ENCODE measurements at places on chromosomes 16 and 17.

GRCh38 chr16:78364556-78364880 lies 265.1 kb downstream of the WWOX start:
- no peak for DNase-seq

GRCh38 chr16:252366-253337 lies 18.0 kb downstream of the FAM234A start:
- DNase-seq = no peak

- DNase-seq = no peak
Measured at GRCh38 chr16:72291121-72291520, 119.2 kb upstream of the PMFBP1 start.

GRCh38 chr17:31788956-31789355 lies 70.1 kb downstream of the COPRS start:
- no peak for DNase-seq

DNA sequence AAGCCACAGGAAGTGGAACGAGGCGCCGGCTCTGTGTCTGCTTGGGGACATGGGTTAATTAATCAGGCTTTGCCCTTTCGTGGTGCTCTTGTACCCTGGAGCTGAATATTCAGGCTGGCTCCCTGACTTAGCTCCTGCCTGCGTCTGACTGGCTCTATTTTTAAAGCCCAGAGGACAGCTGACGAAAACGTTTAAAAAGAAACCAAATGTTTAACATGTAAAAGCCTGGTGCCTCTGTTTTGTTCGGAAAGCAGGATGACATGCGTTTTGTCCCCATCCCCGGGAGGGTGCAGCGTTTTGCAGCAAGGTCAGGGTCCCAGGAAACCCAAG lies 61.1 kb downstream of the NT5M start:
- DNase-seq = no peak

- no peak for DNase-seq
Measured at GRCh38 chr16:70472786-70473433, 18.5 kb downstream of the FCSK start.

- DNase-seq = no peak
Measured at GRCh38 chr17:81735264-81736102, 23.4 kb downstream of the SLC25A10 start.

GRCh38 chr17:43832976-43833829 lies at the start of gene MPP3:
Gene MPP3 (minus strand): TSS chr17:43833146. CDS start chr17:43831906, 1,240 bp downstream.
- DNase-seq = peak; percentile 16

GRCh38 chr16:3580251-3580651 lies 3.0 kb upstream of the NLRC3 start:
- DNase-seq = no peak

DNA sequence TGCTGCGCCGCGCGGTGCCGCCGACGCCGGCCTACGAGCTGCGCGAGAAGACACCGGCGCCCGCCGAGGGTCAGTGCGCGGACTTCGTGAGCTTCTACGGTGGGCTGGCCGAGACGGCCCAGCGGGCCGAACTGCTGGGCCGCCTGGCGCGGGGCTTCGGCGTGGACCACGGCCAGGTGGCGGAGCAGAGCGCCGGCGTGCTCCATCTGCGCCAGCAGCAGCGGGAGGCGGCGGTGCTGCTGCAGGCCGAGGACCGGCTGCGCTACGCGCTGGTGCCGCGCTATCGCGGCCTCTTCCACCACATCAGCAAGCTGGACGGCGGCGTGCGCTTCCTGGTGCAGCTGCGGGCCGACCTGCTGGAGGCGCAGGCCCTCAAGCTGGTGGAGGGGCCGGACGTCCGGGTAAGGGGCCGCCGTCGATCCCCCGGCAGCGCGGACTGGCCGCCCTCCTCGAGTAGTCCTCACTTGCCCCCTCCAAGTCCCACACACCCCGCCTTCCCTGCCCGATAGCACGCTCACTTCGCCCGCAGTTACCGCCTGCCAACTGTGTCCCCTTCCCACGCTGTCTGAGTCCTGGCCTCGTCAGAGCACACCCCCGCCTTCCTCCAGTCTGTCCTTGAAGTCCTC lies 470 bp downstream of the MLYCD start:
- DNase-seq = peak; percentile 19

GRCh38 chr16:80986557-80986956 lies 20.1 kb downstream of the CMC2 start:
- DNase-seq = no peak

DNA sequence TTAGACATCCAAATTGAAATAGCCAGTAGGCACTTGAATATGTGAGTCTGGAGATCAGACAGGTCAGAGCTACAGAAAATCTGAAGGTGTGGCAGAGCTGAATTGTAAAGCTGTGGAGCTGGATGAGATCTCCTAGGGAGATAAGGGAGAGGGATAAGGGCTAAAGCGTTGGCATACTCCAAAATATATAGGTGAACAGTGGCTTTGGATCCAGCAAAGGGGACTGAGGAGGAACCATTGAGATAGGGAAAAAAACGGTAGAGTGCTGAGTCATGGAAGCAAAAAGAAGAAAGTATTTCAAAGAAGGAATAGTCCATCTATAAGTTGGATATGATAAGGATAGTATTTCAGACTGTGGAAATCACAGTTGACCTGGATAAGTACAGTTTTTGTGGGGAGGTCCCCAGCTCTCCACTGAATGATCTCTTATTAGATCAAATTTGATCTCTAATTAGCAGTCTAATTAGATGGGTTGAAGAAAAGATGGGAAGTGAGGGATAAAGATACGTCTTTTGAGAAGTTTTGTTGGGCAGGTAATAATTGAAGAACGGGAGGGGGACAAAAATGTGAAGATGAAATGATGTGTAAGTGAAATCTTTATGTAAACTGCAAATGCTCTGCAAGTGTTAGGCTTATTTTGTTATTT lies 587 bp upstream of the DBF4B start:
- DNase-seq = no peak

- DNase-seq = no peak
Measured at GRCh38 chr17:79276821-79277220, 202.2 kb downstream of the ENGASE start.

- DNase-seq = no peak
Measured at GRCh38 chr17:83144421-83145357, 65.3 kb downstream of the METRNL start.

GRCh38 chr16:36336-36984 lies 16.9 kb downstream of the POLR3K start:
- DNase-seq = no peak

DNA sequence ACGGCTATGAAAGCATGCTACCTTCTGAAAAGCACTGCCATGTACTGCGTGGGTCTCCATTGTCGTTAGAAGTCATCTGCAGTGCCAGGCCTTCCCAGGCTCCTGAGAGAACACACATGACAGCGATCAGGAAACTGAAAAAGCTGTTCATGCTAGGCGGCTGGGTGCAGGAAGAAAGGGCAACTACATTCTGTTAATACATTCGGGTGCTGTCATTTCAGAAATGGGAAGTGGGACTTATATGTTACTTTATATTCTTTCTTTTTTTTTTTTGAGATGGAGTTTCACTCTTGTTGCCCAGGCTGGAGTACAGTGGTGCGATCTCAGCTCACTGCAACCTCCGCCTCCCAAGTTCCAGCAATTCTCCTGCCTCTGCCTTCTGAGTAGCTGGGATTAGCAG lies 19.9 kb downstream of the CFAP20 start:
- DNase-seq = no peak

DNA sequence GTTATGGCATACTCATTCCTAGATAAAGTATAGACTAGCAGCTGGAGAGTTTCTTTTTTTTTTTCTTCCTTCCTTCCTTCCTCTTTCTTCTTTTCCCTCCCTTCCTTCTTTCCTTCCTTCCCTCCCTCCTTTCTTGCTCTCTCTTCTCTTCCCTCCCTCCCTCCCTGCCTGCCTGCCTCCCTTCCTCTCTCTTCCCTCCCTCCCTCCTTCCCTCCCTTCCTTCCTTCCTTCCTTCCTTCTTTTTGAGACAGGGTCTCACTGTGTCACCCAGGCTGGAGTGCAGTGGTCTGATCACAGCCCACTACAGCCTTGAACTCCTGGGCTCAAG lies 7.0 kb upstream of the SNTB2 start:
- DNase-seq = no peak

DNA sequence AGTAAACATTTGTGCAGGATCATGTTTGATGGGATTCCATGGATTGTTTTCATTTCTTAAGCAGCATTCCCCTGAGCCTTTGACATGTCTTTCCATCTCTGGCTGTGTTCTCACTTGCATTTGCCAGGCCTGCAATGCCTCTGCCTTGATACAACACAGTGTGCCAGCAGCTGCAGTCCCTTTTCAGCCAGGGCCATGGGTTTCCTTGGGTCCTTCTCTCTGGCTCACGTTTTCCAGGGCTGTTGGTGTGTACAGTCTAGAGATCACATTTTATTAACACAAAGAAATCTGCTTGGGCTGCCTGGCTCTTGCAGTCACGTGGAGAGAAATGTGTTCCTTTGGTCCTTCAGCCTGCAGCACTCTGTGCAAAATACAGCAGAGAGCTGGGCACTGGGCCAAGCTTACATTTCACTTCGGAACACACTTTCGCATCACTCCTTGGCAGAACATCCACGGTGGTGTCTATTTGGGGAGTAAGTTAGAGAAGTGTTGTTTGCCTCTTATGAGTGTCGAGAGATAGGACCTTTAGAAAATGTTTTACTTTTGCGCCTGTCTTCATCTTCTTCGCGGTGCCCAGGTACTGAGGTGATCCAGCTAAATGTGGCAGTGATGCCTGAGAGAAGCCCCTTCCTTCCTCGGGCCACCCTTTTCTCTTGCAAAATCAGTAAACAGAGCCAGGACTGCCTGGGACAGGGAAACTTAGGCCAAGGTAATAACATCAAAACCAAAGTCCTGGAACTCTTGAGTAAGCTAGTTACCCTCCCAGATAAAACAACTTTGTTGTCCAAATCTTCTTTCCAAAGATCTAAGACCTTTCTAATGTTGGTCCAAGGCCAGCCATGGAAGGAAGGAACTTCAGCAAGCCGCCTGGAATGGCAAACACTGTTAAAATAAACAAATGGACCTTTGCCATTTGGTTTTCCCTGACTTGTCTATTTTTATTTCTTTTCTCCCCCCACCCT lies 20.9 kb downstream of the HLF start:
- no peak for DNase-seq

DNA sequence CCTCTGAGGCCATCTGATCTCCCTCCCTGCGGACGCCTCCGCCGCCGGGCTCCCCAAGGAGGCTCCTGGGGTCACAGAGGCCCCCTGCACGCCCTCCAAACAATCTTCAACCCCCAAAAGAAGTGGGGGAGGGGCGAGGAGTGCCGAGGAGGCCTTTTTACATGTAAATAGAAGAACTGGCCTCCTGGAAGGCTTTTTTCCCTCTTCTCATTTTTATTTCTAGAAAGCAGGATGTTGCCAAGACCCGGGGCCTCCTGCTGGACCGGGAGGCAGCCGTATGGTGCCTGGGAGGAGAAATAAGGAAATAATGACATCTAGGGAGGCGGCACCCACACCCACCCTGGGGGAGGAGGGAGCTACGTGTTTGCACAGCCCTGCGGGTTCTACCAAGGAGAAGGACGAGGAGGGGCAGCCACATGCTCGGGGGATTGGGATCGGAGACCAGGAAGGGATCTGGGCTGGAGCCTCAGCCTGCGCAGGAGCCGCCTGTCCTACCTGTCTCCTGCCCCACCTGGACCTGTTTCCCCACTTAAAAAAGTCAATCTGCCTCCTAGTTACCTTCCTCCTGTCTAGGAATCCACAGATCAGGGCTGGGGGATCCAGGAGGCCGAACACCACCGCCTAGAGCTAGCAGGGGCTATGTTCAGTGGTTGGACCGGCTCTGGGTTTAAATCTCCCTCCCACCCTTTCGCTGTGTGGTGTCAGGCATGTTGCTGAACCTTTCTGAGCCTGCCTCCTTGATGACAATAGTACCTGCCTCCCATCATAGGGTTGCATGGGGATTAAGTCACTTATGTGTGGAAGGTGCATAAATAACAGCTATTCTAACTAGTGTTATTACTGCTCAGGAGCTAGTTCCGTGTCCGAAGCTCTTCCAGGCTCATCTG lies 175.7 kb upstream of the GSE1 start:
- no peak for DNase-seq

DNA sequence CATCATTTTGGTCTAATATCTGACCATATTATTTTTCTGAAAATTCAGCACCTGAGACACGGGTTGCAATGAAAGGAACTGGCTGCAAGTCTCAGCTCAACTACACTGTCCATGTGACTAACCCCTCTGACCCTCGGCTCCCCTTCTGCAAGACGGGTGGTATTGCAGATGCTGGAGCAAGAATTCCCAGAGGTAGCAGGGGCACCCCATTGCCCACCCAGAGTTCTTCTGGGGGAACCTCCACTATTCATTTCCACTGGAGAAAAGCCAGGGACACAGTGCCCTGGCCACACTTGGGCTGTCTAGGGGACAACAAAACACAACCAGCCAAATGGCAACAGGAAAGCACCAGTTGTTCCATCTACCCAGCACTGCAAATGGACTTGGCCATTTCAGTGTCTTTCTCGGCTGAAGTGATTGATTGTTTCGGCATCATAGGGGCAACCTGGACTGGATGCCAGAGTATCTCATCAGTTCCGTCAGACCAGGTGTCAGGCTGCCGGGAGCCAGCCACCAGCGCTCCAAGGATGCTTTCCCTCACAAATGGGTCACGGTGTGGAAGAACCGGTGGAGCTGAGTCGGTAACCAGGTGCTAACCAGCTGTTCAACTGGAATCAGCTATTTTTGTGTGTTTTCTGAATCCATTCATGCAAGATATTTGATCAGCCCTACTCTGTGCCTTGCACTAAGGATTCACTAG lies 58.1 kb downstream of the C16orf78 start:
- DNase-seq = no peak

- DNase-seq = no peak
Measured at GRCh38 chr16:75011634-75012307, 12.9 kb downstream of the ZNRF1 start.

DNA sequence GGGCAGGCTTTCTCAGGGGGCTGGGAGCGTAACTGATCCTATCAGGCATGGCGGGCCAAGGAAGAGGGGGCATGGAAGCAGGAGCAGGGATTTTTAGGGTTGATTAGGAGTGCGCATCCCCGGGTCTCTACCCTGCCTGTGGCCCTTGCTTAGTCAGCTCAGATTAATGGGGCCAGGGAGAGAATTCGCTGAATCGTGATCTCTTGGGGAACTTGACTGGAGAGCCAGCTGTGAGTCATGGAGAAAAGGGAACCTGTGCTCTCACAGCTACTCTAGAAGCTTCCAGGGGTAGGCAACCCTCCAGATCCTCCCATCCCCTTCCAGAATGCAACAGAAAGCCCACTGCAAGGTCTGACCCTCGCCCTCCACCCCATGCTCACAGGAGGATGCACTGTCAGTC lies 3.6 kb downstream of the FOXN1 start:
- no peak for DNase-seq
